ENCODE measurements at places on chromosomes 4 and X. TPM values are rescaled to one million over a fixed set of nuclear protein-coding genes. Genes with fewer than 3 reads are reported as not detected.

The SYN1 gene
- 2.0 TPM for total RNA-seq

The C4orf50 gene
- 0.15 TPM for total RNA-seq

The CFP gene
- 0.09 TPM for total RNA-seq

The SPIN2A gene
- 0.51 TPM for total RNA-seq

The NRK gene
- total RNA-seq, result 0.53 TPM

The SCARB2 gene
- 54.4 TPM for total RNA-seq

The VEGFD gene
- 0.53 TPM for total RNA-seq

The MAGEA10 gene
- not detected for total RNA-seq

The XK gene
- total RNA-seq, result 3.0 TPM

- DNase-seq, result no peak
Measured at GRCh38 chrX:78655642-78656041, 3.5 kb downstream of the RTL3 start.

- no peak for DNase-seq
Measured at GRCh38 chr4:8133897-8134563, 24.6 kb downstream of the ABLIM2 start.

DNA sequence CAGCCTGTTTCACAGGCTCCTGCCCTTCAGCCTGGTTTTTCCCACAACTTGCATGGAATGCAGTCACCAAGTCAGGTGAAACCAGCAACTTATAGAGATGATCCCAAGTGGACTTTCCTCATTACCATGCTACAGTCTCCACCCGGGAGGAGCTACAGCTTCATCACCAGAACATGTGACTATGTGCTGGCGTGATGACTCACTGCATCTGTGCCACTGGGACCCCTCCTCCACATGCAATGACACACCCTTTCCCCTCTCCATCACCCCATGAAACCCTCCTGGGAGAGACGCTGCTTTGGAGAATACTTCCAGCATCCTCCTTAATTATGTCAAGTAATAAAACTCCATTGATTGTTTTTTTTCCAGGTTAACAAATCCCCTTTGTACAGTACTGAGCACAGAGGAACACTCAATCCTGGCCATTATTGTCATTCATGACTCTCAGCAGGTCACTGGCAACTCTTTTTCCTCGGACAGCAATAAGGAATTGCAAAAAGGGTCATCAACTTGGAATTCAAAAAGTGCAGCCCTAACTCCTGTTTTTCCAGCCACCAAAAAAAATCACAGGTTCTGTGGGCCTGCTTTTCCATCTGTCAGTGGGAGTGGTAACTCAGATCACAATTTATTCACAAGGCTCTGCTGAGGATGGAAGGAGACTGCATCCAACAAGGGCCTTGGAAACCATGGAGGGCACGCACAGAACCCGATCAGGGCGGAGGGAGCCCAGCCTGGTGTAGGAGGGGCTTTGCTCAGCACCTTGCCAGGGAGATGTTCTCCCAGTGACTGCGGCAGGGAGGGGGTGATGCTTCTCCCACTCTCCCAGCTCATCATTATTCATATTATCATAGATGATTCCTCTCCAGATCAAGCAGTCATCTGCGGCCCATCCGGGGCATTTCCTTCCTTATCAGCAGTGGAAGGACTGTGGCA lies 17.4 kb downstream of the QDPR start:
- peak; percentile 66 for DNase-seq

- no peak for DNase-seq
Measured at GRCh38 chrX:24870143-24870542, 145.6 kb downstream of the ARX start.

GRCh38 chrX:27807690-27808089 lies at the start of gene MAGEB10:
Gene MAGEB10 (plus strand): TSS chrX:27807990. CDS start chrX:27821307, 13,317 bp downstream.
- DNase-seq, result no peak

DNA sequence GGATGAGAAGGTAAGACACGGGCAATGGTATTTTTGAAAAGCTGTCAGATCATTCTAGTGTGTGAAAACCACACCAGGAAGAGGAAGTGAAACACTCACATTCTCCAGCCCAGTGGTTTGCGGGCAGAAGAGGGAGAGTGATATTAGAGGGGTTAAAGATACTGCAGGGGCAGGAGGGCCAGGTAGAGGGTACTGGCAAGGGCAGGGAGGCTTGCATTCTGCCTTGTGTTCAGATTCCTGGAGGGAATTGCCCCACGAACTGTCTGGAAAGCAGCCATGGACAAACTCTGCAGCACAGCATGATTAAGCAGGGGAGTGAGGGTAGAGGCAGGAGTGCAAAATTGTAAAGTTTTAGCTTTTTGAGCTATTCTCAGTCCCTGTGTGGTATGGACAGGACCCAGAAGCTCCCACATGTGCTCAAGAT lies 30.9 kb downstream of the NIPAL1 start:
- no peak for DNase-seq

DNA sequence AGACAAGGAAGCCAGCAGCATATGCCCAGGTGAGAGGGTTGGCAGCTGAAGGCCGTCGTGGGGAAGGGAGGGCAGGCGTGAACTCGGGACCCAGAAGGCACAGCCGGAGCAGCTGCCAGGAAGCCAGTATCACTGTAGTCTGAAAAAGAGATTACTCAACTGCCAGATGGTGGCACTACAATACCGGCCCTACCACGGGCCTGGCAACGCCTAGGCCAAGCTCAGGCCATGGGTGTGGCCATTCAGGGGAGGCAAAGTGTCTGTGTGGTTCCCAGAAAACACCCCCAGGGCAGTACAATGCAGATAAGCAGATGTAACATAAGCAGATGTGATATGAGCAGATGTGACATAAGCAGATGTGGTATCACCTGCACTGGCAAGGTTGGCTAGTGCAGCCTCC lies 236.0 kb downstream of the AFAP1 start:
- no peak for DNase-seq

DNA sequence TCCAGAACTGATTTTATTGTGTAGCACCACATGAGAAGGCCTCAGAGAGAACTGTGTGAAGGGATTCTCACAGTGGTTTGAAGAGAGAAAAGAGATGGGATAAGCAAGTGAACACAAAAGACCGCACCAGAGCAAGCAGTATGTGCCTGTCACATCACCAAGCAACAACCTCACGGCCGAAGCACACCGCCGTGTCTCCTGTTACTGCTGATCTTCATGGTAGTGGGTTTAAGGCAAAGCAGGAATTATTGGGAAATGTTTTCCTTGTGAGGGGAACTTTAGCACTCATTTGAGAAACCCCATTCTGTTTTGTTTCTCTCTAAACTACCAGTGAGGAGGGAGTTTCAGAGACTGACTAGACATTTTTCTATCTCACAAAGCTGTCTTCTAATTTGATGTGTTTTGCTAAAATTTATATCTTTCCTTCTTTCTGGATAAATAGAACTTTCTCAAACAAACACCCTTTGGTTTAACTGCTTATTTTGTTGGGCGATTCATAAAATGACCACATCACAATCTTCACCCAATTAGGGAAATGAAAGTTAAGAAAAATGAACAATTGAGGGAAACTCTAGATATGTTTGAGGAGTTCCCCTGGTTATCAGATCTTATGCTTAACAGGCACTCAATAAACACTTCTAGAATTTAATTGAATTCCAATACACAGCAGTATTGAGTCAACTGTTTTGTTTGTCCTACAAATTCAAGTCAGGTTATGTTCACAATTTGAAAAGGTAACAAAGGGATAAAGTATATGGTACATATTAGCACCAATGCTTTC lies 16.5 kb downstream of the SH3KBP1 start:
- DNase-seq, result no peak

DNA sequence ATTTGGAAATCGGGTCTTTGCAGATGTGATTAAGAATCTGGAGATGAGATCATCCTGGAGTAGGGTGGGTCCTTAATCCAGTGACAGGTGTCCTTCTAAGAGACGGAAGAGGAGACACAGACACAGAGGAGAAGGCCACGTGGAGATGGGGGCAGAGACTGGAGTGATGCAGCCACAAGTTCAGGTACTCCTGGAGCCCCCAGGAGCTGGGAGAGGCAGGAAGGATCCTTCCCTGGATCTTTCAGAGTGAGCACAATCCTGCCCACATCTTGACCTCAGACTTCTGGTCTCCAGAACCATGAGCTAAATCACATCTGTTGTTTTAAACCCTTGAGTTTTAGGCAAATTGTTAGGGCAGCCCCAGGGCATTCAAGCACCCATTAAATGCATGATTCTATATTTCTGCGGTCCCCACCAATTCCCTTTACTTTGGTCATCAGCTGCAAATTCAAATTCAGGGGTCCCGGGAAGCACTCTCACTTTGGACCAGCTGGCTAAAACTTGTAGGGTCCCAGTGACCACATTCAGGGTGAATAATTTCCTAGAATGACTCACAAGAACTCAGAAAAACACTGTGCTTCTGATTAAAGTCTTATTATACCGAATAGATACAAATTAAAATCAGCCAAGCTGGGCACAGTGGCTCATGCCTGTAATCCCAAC lies 12.8 kb upstream of the AKAP17A start:
- no peak for DNase-seq

- no peak for DNase-seq
Measured at GRCh38 chr4:149552601-149553000, 263.0 kb downstream of the IQCM start.

GRCh38 chr4:154779362-154779947 lies 1.6 kb upstream of the RBM46 start:
- peak; percentile 57 for DNase-seq

DNA sequence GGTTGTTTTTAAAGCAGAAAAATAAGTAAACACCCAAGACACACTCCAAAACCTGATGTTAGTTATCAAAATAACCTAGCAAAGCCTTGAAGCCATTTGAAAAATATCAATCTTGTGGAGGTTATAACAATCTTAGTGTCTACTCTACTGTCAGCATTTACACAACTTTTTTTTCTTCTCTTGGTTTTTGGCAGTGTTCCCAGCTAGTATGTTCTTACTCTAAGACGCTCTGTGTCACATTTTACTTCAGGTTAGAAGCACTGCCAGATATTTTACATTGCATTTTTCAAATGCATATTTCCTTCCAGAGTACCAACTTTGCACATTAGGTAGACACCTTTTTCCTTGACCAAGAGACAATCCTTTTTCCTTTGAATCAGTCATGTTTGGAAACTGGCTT lies 114.0 kb upstream of the INPP4B start:
- DNase-seq, result peak; percentile 50

GRCh38 chr4:81096566-81096965 lies 66.1 kb downstream of the BMP3 start:
- DNase-seq, result no peak

DNA sequence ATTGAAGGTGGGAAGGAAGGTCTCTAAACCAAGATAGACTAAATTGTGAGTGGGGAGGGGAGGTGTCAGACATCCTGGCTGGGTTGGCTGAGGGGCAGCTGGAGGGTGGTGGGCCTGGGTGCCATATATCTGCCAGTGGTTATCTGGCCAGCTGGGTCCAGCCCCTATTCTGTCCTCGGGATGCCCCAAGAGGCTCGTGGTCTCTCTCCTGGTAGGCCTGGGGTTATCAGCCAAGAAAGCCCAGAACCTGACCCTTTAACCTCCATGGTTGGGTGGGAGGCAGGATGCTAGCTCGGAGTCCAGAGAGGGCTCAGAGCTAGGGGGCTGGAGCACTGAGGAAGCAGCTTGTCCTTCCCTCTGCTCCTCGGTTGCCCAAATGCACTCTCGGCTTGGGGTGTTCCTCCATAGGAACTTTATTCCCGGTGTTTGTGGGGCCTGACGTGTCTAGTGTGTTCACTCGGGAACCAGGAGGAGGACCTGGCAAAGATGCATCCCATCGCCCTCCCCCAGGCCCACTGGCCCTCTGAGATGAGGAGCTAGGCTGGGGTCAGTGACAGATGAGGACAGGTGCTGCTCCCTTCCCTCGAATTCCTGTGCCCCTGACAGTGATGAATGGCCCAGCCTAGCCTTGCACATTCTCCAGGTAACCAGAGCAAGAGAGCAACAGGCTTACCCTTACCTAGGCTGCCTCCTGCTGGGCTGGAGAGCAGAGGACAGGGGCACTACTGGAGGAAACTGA lies 5.2 kb upstream of the EFNB1 start:
- no peak for DNase-seq

GRCh38 chr4:1937550-1937949 lies 66.4 kb downstream of the NSD2 start:
- no peak for DNase-seq

- DNase-seq, result no peak
Measured at GRCh38 chr4:86497131-86497530, 97.0 kb upstream of the PTPN13 start.

- DNase-seq, result peak; percentile 0
Measured at GRCh38 chrX:43269201-43269600, 386.9 kb upstream of the MAOA start.

- no peak for DNase-seq
Measured at GRCh38 chr4:6121276-6121850, 79.0 kb downstream of the JAKMIP1 start.

GRCh38 chrX:81278616-81279015 lies 76.7 kb downstream of the SH3BGRL start:
- DNase-seq, result no peak

DNA sequence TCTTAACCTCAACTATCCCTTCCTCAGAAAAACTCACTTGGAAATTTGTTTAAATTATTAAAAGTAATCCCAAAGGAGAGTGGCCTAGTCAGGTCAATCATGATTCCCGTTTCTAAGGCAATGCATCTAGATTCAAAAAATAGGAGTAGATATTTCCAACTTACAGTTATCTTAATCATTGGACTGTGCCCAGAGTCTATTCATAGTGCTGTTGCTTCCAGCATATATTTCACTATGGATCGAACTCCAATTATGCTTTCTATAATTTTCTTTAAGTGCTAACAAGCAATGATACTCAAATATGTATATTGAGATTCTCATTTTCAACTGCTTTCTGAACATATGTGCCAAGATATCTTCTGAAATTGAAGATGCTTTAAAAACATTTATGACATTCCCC lies 229.2 kb upstream of the NWD2 start:
- no peak for DNase-seq

- no peak for DNase-seq
Measured at GRCh38 chr4:2125831-2126230, 66.7 kb downstream of the NAT8L start.

DNA sequence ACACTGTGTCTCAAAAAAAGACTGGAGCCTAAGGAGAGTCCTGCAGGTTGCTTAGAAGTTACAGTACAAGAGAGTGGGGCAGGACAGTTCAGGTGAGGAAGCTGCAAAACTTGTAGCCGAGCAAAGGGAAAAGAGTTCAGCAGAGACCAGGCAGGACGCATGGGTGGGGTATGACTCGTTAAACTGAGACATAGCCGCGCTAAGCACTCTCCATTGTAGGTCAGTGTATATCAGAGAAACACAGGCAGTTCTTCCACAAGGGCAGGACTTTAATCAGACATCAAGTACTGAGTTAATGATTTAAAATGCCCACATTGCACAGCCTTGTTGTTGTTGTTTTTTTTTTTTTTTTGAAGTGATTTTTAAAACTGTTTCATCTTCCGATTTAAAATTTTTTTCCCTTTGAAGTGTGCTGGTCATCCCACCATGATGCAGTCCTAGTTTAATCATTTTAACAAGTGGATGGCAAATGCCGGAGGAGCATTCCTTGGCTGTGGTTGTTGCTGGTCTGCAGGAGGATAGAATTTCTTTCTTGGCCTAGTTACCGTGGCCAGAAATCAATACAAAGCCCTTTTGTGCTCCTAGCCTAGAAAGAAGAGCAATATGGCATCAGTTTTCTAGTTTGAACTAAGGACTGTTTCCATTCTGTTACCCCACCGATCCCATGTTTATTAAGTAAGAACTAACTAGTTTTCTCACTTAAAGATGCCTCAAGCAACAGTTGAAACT lies 10.3 kb downstream of the LAP3 start:
- DNase-seq, result no peak

- DNase-seq, result no peak
Measured at GRCh38 chr4:89906777-89907521, 12.3 kb downstream of the MMRN1 start.

Measured in cardiac muscle cell (in vitro differentiated cells and primary cell).